Activated CD4-positive, alpha-beta T cell treated with anti-CD3 and anti-CD28 coated beads, Interleukin-2, amount 50 U/mL, for 24 hours (primary cell): ENCODE measurements at places on chromosomes 5 and 9.

DNA sequence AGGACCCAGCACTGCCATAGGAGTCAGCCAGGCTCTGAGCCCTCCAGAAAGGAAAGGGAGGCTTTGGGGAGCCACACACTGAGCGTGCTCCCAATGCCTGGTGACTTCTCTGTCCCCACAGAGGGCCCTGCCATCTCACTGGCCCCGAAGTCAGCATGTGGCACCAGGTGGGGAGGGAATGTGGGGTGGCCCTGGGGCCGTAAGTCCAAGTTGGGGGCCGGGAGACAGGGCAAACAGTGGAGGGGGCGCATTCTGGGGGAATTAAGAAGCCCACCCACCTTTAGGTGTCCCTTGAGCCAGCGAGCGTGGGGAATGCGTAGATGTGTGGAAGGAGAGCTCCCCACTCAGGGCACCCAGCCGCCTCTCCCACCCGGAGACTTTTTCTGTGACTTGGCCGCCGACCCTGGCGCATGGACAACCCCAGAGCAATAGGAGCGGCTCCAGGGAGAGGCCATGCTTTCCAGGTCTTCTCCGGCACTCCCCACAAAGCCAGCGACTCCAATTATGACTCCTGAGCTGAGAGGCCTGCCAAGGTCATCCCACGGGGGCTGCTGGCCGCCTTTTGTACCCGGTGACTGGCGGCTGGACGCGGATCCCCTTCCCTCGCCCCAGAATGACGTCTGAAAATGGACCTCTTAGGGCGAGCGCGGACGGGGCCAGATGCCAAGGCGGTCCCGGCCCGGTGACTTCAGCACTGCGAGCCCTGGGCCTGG, 9.8 kb downstream of the IRX1 start:
- no peak for DNase-seq

- DNase-seq, result no peak
Measured at GRCh38 chr5:141832131-141832530, 46.1 kb downstream of the PCDH1 start.

DNA sequence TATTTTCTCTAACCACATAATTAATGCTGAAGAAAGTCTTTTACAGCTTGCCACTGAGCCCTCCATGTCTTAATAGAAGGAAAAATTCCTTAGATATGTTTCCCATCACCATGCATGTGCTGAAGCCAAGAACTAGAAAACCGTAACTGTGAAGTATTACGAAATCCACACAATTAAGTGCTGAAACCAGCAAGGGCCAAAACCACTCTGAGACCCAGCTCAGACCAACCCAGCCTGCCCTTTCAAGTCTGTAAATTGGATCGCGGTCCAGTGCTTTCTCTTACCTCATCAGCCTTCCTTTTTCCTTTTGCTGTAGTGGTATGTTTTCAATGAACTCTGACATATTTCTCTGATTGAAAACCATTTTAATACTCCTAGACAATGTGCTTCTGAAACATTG, 26.3 kb downstream of the SEMA5A start:
- DNase-seq, result no peak

- peak; percentile 36 for DNase-seq
Measured at GRCh38 chr9:2158111-2158610, 143.0 kb downstream of the SMARCA2 start.
